Neuronal stem cell (in vitro differentiated cells): ENCODE measurements at places on chromosomes 12 and 14.

GRCh38 chr12:25800101-25800500, 158.4 kb upstream of the RASSF8 start:
- no peak overlapping the region for H3K27ac ChIP-seq
- H3K36me3 ChIP-seq, result no peaks in the 10 kb centered on the region
- no peak for DNase-seq

GRCh38 chr12:100398307-100398706, 41.4 kb downstream of the SLC17A8 start:
- no peaks in the 10 kb centered on the region for H3K4me1 ChIP-seq
- H3K27me3 ChIP-seq, result no peaks in the 10 kb centered on the region

DNA sequence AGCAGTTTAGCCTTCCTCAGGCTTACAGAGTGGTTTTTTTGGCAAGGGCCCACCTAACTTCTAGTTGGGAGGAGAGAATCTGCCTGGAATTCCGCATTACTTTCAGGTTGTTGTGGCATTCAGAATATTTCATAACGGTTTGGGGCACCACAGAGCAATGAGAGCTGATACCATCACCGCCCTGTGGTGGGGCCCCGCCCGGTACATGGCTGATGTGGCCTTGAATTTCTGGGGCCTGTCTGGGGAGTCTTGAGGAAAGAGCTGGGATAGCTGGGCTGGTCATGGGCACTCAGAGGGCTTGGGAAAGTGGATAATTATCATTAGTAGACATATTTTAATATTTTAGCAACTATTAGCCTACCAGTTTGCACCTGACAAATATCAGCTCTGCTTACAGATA, 4.2 kb downstream of the TESPA1 start:
- H3K27me3 ChIP-seq, result no peaks in the 10 kb centered on the region
- DNase-seq, result no peak
- H3K36me3 ChIP-seq, result no peaks in the 10 kb centered on the region
- no peak overlapping the region for H3K4me3 ChIP-seq

- H3K27ac ChIP-seq, result no peak overlapping the region
- peaks cover 31% of the 10 kb centered on the region for H3K4me1 ChIP-seq
- no peak for DNase-seq
- no peaks in the 10 kb centered on the region for H3K36me3 ChIP-seq
- no peak overlapping the region for H3K4me3 ChIP-seq
Measured at GRCh38 chr14:64762044-64763034, 58.1 kb downstream of the PLEKHG3 start.

- H3K4me1 ChIP-seq, result peaks cover 12% of the 10 kb centered on the region
- DNase-seq, result no peak
- H3K36me3 ChIP-seq, result peaks cover 10% of the 10 kb centered on the region
- no peaks in the 10 kb centered on the region for H3K27me3 ChIP-seq
Measured at GRCh38 chr12:128326406-128326805, 59.4 kb downstream of the TMEM132C start.

GRCh38 chr12:119153477-119154434, 25.0 kb upstream of the HSPB8 start:
- H3K36me3 ChIP-seq, result no peaks in the 10 kb centered on the region
- no peaks in the 10 kb centered on the region for H3K4me1 ChIP-seq
- H3K4me3 ChIP-seq, result no peak overlapping the region
- peak overlapping the region; percentile 49 for H3K27ac ChIP-seq

GRCh38 chr14:54606631-54607133, 39.8 kb downstream of the SAMD4A start:
- peak overlapping the region; percentile 57 for H3K4me3 ChIP-seq
- no peak for DNase-seq
- no peaks in the 10 kb centered on the region for H3K36me3 ChIP-seq
- H3K4me1 ChIP-seq, result no peaks in the 10 kb centered on the region
- no peaks in the 10 kb centered on the region for H3K27me3 ChIP-seq
- no peak overlapping the region for H3K27ac ChIP-seq

DNA sequence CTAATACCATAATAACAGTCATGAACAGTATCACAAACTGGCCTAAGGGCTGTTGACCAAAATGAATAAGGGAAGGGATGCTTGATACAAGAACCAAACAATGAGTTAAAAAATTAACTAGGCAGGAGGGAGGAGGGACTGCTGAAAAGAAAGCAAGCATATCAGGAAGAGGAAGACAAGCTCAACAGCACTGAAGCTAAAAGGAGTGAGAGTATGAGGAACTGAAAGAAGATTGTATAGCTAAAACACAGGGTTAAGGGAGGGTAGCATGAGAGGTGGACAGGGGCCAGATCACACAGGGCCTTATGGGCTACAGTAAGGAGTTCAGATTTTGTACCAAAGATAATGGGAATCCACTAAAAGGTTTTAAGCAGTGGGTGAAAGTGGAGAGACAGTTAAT, 34.1 kb downstream of the ITGA7 start:
- H3K27me3 ChIP-seq, result no peaks in the 10 kb centered on the region
- no peak for DNase-seq
- H3K4me1 ChIP-seq, result no peaks in the 10 kb centered on the region
- H3K27ac ChIP-seq, result no peak overlapping the region
- no peaks in the 10 kb centered on the region for H3K36me3 ChIP-seq
- H3K4me3 ChIP-seq, result no peak overlapping the region

DNA sequence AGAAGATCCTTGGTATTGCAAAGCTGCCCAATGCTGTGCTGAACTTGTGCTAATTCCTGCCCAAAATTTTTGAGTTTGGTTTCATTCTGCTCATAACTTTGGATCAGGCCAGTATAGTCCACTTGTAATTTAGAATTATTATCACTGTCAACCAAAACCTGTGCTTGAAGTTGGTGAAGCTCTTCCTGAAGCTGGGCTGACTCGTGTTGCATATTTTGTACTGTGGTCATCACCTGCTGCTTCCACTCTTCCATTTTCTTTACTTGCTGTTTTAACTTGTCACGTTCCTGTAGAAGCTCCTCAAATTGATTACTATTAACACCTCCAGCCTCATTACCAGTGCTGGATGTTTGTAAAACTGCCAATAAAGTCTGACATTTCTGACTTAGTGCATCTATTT, 35.8 kb downstream of the TRIP11 start:
- H3K4me3 ChIP-seq, result no peak overlapping the region
- H3K4me1 ChIP-seq, result no peaks in the 10 kb centered on the region
- H3K27ac ChIP-seq, result no peak overlapping the region
- no peaks in the 10 kb centered on the region for H3K27me3 ChIP-seq
- no peak for DNase-seq
- H3K36me3 ChIP-seq, result peaks cover 9% of the 10 kb centered on the region

- no peaks in the 10 kb centered on the region for H3K36me3 ChIP-seq
- H3K27me3 ChIP-seq, result no peaks in the 10 kb centered on the region
- H3K27ac ChIP-seq, result no peak overlapping the region
- no peaks in the 10 kb centered on the region for H3K4me1 ChIP-seq
Measured at GRCh38 chr12:21618566-21618965, 13.9 kb upstream of the GYS2 start.

DNA sequence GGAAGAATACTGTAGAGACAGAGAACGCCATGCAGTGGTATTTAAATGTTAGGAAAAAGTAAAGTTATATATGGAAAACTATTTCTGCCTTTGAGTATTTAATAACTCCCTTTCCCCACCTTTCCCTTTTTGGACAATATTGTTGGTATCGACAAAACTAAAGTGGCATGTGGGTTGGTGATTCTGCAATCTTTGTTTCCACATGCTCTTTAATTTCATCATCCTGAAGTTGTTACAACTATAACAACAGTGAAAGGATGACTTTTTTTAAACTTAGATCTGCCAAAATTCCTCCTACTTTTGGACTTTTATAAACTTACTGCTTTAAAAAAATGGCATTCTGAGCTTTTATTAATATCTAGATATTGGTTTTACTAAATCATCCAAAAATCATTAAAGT, 25.3 kb downstream of the TTC8 start:
- no peaks in the 10 kb centered on the region for H3K4me1 ChIP-seq
- no peaks in the 10 kb centered on the region for H3K36me3 ChIP-seq
- H3K4me3 ChIP-seq, result no peak overlapping the region
- no peak overlapping the region for H3K27ac ChIP-seq

GRCh38 chr12:724194-724855, 28.1 kb upstream of the WNK1 start:
- H3K27me3 ChIP-seq, result no peaks in the 10 kb centered on the region
- H3K4me1 ChIP-seq, result peaks cover 5% of the 10 kb centered on the region
- no peak for DNase-seq
- H3K36me3 ChIP-seq, result no peaks in the 10 kb centered on the region
- no peak overlapping the region for H3K27ac ChIP-seq

- peak within 1 kb of the TSS; percentile 79 for H3K4me3 ChIP-seq
- H3K27ac ChIP-seq, result peak within 1 kb of the TSS; percentile 90
- no peaks in the 10 kb centered on the region for H3K27me3 ChIP-seq
- peaks cover 4% of the 10 kb centered on the region for H3K4me1 ChIP-seq
Measured at GRCh38 chr14:59919570-59920377, at the start of gene LRRC9. Gene LRRC9 (plus strand): TSS chr14:59920144.

DNA sequence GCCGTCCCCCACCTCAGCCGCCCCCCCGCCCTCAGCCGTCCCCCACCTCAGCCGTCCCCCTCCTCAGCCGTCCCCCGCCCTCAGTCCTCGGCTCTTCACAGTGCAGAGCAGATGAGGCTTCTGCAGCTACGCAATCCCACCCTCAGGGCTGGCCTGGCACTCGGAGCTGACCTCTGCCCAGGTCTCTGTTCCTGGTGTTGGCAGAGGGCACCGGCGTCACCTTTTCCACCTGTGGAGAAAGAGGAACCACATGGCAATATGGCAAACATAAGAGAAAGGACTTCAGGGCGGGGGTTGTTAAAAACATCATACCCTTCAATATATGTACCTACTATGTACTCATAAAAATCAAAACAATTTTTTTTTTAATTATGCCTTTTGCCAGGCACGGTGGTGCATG, 45.8 kb downstream of the MLXIP start:
- no peaks in the 10 kb centered on the region for H3K27me3 ChIP-seq
- H3K4me1 ChIP-seq, result peaks cover 4% of the 10 kb centered on the region
- no peak overlapping the region for H3K4me3 ChIP-seq
- DNase-seq, result no peak
- H3K27ac ChIP-seq, result no peak overlapping the region

DNA sequence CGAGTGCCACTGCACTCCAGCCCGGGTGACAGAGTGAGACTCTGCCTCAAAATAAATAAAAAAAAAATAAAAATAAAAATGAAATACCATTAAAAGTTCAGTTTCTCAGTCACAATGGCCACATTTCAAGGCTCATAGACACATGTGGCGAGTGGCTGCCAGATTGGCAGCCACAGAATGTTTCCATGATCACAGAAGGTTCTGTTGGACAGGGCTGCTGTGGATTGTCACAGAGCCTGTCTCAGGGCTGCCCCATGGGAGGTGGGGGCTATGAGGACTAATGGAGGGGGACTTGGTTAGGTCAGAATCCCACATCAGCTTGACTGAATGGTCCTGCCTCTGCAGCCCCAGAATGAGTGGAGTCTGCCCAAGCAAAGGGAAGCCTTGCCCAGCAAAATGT, 3.8 kb upstream of the PLA2G1B start:
- H3K27me3 ChIP-seq, result no peaks in the 10 kb centered on the region
- no peak overlapping the region for H3K27ac ChIP-seq
- no peak for DNase-seq
- H3K36me3 ChIP-seq, result no peaks in the 10 kb centered on the region
- no peaks in the 10 kb centered on the region for H3K4me1 ChIP-seq

GRCh38 chr14:88952901-88953300, 128.4 kb downstream of the TTC8 start:
- no peak for DNase-seq
- H3K4me1 ChIP-seq, result no peaks in the 10 kb centered on the region
- no peak overlapping the region for H3K27ac ChIP-seq
- no peaks in the 10 kb centered on the region for H3K36me3 ChIP-seq
- H3K4me3 ChIP-seq, result no peak overlapping the region
- H3K27me3 ChIP-seq, result no peaks in the 10 kb centered on the region

DNA sequence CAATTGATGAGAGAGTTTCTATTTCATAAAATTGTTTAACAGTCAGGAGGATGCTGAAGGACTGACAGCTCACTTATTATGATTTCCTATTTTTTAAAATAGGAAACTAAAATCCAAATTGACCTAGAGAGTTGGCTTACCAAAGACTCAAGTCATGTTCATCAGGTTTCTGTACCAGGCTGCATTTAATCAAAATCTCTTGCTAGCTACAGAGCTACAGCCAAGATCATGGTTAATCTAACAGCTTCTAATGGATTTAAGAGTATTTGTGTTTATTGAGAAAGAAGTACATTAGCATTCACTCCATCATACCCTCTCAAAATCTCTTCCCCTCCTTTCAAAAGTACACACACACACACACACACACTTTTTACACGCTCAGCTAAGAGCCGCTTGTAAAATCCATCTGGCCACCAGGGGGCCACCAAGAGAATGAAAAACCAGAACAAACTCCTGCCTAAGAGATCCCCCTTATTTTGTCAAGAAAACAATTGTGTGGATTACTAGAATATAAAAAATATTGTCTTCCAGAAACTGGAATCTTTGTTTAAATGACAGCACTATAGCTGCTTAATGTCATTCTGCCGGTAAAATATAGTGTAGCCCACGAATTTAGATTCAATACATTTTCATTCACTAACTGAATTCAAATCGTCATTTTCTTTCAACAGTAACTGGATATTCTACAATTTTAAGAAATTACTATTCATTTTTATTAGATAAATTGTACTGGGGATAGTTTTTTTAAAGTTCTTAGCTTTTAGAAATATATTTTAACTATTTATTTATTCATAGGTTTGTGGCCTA, 334.0 kb downstream of the BTG1 start:
- peak; percentile 48 for DNase-seq
- H3K4me1 ChIP-seq, result no peaks in the 10 kb centered on the region
- no peak overlapping the region for H3K4me3 ChIP-seq
- H3K27me3 ChIP-seq, result no peaks in the 10 kb centered on the region
- H3K36me3 ChIP-seq, result no peaks in the 10 kb centered on the region

DNA sequence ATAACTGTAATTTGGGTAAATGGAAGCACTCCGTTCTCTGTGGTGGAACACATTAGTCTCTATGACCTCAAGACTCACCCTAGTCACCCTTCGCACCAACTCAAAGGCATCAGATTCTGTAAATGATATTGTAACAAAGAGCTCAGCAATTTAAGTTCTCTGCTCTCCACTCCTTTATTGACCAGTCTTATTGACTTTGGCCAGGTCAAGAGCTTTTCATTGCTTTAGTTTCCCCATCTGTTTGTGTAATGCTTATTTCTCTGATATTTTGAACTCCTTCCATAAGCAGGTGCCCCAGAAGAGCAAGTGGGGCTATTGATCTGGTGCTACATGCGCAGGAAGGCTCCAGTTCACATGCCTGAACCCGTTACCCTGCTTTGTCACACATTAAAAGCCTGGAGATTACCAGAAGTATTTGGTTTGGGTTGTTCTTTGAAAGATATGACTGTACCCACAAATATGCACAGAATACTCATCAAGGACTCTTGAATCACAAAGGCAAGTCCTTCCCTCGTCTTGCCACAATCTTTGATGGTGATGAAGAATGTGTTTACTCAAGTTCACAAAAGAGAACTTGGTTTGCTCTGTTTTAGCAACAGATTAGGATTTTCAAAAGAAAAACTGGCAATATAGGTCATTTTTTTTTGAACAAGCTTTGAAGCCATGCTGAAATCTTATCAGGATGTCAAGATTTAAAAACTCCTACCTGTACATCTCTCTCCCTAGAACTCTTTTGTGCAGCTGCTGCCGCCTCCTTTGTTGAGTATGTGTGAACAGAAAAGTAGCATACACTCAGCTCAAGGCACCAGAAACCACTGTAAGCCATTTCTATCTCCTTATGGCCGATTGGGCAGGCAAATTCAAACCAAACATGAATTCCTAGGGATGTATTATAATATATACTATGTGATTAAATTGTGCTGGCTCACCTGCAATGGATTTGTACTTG, 193.9 kb downstream of the BCAT1 start:
- peaks cover 5% of the 10 kb centered on the region for H3K4me1 ChIP-seq
- H3K4me3 ChIP-seq, result no peak overlapping the region
- no peak for DNase-seq
- H3K27ac ChIP-seq, result no peak overlapping the region

GRCh38 chr14:100815478-100816285, 10.2 kb upstream of the MEG3 start:
- peaks cover 5% of the 10 kb centered on the region for H3K4me1 ChIP-seq
- H3K36me3 ChIP-seq, result no peaks in the 10 kb centered on the region
- no peak overlapping the region for H3K27ac ChIP-seq
